ENCODE measurements at places on chromosomes 2 and 18.
A peak's percentile ranks its signal among the peaks of the same experiment; 100 is the strongest.

DNA sequence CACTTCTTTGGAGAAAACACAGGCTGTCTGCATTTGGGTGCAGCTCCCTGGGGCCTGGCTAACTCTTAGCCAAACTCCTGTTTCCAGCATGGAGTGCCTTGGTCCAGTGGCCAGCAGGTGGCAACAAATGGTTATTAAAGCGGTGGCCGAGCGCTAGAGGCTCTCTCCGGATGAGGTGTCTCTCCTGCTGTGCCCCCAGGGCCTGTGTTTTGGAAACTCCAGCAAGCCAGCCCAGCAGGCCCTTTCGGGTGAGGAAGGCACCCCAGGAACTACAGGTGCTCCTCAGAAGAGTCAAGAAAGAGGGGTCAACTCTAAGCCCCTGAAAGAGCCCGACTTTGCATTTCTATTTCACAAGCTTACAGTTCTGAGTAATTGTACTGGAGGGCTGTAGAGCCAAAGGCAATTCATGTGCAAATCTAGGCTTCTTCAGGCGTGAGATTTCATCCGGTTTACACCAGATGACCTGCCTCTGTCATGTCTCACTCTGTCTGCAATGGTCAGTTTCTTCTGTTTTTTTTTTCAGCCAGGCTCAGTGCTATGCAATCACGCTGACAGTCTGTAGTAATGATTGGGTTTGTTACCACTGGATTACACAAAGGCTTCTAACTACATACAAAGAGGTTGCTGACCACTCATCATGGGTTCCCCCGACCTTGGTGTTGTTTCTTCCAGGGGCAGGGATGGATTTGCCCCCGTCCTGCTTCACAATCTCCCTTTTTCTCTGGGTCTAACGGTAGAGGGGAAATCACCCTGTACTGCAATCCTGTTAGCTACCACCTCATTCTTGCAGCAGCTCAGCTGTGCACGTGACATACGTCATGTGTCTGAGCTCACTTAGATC, 7.6 kb upstream of the CHRNA1 start:
- peak; percentile 63 for DNase-seq

GRCh38 chr18:54812885-54813284, 15.4 kb upstream of the RAB27B start:
- no peak for DNase-seq

DNA sequence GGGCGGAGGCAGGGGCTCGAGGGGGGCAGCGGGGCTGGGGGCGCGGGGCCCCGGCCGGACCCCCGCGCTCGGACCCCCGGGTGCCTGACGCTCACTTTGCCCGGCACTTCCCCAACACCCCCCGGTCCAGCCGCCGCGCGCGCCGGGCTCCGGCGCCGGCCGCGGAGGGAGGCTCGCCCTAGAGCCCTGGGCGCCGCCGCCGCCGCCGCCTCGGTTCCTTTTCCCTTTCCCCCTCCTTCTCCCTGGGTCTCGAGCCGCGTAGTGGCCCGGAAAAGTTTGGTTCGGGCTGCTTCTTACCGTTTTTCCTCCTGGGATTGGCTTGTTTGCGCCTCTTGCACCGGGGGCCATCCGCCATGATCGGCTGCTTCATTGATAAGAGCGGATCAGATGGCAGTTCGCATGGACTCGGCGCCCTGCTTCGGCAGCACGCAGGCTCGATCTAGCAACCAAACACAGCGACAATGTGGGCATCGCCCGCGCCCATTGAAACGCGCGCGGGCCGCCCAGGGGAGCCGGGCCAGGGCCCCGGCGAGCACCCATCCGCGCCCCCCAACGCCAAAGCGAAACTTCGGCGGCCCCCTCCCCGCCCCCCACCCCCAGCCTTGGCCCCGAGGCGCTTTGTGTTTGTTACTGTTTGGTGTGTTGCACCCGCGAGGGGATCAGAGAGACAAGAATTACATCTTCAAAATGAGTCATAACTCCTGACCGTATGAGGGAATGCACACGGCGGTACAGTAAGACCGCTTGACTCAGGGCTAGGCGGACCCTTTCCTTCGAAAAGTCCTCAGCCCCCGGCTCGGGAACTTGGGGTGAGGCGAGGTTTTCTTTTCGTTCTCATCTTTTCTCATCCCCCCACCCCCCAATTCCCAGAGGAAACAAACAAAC, 2.7 kb downstream of the ZEB2 start:
- peak; percentile 85 for DNase-seq

- DNase-seq = no peak
Observed at GRCh38 chr2:99868260-99868659, 274.1 kb downstream of the AFF3 start.

DNA sequence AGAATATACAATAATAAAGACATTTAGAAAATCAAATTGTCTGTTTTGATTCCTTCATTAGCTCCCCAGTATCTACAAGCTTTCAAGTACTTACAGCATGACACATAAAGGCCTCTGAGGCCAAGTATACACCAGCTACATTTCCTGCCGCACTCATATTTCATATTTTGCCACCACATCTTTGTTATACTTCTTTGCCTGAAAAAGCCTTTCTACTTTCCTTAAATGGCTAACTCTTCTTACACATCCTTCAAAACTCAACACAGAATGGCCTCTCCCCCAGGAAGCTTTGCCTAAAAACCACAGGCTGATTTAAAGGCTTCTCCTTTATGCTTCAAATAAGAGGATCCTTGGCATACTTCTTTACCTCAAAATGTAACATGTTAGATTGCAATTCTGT, 4.5 kb downstream of the STK17B start:
- DNase-seq = no peak

GRCh38 chr2:64859312-64860212, 129.6 kb upstream of the SLC1A4 start:
- DNase-seq = peak; percentile 94

GRCh38 chr2:173109253-173110188, 33.9 kb downstream of the MAP3K20 start:
- DNase-seq = no peak

DNA sequence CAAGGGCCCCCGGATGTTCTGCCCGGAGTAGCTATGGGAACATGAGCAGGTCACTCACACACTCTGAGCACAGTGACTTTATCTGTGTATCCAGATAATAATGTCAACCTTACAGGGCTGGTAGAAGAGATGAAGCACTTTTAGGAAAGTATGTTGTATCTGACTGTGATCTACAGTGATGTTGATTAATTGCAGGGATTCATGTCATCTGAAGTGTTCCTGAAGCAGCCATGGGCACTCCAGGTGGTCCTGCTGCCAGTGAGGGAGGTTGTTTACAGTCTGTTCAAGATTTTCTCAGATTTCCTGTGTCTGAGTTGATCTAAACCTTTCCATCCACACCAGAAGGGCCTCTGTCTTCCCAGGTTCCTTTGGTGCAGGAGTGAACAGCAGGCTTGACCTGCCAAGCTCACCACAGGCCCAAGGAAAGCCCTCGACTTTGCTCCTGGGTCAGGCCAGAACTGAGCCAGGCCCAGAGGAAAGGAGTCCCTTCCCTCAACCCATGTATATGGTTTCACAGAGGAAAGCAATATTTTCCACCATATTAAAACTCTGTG, 28.0 kb downstream of the KIAA2012 start:
- DNase-seq = no peak

DNA sequence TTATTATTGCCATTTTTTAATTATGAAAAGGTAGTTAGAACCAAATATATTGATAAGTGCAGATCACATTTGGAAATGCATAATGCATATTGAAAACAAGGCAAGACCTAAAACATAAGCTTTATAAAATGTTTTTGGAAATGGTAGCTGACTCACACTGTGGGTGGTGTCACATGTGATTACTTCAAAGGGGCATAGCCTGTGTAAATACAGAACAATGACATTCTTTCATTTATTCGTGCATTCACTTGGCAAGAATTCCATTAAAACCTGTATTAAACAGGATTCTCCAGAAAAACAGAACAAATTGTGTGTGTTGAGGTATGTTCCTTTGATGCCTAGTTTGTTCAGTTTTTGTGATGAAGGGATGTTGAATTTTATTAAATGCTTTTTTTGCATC, 427.3 kb upstream of the ST6GAL2 start:
- no peak for DNase-seq

DNA sequence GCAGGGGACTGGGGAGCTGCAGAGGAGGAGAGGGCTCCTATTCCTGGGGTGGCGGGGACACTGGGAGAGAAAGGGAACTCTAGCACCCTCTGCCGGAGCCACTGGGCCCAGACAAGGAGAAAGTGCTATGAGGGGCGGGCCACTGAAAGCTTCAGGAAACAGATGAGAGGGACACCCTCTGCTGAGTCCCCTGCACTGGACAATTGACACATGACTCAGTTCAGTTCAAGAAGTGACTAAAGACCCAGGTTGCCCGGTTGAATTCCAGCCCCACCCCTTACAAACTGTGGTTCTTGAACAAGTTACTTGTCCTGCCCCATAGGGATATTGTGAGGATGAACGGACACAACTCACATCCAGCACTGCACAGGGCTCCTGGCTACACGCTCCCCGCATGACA, 5.0 kb downstream of the RUFY4 start:
- peak; percentile 74 for DNase-seq

- DNase-seq = no peak
Observed at GRCh38 chr2:20106746-20107145, 55.3 kb upstream of the LAPTM4A start.

GRCh38 chr2:147442816-147443215, 402.0 kb upstream of the ACVR2A start:
- no peak for DNase-seq

GRCh38 chr2:18410543-18410942, 149.9 kb downstream of the RDH14 start:
- DNase-seq = no peak

Measured in Karpas-422 (cell line).